DMS 273 treated with DMSO at 0.1 percent for 48 hours (cell line): ENCODE measurements at places on chromosomes 4 and X.
A peak's percentile ranks its signal among the peaks of the same experiment; 100 is the strongest.

- DNase-seq, result no peak
These were observed at the start of gene IL9R for GRCh38 chrX:155997436-155997835. TSS of gene IL9R (plus strand) at chrX:155997696. CDS start at chrX:155997760, 64 bp downstream.

DNA sequence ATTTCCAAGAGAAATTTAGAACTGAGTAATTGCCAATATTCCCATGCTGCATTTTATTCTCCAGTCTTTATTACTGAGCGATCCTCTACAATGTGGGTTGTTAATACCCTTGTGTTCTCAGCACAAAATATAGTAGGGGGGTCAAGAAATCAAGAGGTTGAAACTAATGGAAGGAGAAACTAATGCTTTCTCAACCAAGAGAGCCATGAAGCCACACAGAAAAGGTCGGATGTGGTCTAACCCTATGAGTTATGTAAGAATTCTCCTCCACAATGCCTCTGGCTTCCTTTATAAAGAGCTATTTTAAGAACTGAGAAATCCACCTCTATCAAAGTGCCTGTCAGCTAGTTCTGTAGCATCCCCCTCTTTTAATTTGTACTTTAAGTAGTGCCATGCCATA lies 268.5 kb downstream of the CHIC1 start:
- DNase-seq, result no peak

- DNase-seq, result no peak
These were observed 182.0 kb upstream of the BCOR start for GRCh38 chrX:40279762-40280161.

- no peak for DNase-seq
These were observed 55.0 kb downstream of the HTT-AS start for GRCh38 chr4:3019145-3019846.

- DNase-seq, result peak; percentile 22
These were observed 1650.6 kb upstream of the IGFBP7 start for GRCh38 chr4:58760737-58761136.

GRCh38 chr4:114911111-114911510 lies 202.3 kb downstream of the NDST4 start:
- no peak for DNase-seq

DNA sequence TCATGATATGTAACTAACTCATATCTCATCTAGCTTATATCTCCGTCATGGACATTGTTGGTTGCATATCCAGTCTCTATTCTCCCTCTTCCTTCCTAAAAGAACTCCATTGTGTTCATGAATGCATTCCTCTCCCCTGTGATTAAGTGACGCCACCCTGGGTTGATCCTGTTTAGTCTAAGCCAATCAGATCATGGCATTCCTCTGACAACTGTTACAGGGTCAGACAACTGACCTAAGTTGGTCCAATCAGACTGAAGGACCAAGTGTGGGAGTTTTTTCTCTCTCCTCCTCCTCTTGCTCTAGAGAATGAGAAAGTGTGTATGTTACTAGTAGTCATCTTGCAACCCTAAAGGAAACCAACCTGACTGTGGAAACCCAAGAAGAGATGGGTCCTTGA lies 3.6 kb downstream of the APOO start:
- no peak for DNase-seq

DNA sequence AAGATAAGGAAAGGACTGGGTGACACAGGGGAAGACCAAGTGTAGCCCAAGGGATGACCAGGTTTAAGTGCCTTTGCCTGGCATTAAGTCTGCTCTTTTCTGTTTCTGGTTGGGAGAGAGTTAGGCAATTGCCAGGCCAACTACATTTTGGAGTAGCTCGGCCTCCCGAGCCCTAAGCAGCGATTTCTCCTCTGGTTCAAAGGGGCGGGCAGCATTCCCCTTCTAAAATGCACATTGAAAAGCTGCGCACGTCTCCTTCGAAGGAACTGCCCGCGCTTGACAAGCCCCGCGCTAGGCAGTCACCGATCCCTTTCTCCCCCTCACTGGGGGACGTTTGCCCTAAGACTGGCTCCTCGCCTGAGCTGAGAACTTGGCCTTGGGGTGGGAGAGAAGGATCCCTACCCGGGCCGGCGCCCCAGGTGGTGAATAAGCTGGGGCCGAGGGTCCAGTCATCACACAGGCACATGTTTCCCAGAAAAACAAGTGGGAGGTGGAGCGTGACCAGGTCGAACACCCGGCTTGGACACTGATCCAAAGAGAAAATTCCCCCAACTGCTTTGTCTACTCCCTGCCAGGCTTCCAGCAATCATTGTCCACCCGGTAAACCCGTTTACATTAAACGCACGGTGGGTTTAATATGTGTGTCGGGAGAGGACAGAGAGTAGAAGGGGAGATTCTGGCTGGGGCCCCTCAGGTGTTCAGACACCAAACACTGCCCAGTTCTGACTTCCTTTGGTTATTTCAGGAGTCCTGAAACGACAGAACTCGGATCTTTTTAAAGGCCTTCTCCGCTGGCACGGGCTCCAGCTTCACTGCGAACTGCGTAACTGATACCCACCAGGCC lies 4.0 kb downstream of the ARX start:
- no peak for DNase-seq

DNA sequence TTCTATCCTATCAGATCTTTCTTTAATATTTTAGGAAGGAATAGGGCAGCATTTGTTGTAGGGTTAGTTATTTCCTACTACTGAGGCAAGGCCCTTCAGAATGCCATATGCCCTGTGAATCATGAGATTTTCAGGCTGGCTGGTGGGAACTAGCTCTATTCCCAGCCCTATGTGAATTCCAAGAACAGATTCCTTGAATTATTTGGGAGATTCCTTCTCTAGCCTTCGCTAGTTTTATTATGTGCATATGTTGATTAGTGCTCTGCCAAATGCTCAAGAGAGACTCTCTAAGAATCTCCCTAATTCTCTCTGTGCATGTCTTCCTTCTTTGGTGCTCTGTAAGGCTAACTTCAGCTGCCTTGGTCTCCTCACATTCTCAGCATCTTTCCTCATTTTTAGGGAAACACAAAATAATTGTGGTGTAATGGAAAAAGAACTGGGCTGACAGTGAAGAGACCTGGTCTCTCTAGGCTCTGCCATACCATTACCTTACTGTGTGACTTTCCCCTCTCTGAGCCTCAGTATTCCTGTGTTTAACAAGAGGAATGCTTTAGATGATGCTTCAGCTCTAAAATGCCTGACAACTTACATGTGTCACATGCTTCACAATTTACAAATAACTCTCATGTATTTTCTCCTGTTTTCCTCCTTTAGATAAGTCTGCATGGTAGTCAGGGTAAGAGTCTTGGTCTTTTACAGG lies 79.7 kb downstream of the VMA21 start:
- DNase-seq, result no peak

DNA sequence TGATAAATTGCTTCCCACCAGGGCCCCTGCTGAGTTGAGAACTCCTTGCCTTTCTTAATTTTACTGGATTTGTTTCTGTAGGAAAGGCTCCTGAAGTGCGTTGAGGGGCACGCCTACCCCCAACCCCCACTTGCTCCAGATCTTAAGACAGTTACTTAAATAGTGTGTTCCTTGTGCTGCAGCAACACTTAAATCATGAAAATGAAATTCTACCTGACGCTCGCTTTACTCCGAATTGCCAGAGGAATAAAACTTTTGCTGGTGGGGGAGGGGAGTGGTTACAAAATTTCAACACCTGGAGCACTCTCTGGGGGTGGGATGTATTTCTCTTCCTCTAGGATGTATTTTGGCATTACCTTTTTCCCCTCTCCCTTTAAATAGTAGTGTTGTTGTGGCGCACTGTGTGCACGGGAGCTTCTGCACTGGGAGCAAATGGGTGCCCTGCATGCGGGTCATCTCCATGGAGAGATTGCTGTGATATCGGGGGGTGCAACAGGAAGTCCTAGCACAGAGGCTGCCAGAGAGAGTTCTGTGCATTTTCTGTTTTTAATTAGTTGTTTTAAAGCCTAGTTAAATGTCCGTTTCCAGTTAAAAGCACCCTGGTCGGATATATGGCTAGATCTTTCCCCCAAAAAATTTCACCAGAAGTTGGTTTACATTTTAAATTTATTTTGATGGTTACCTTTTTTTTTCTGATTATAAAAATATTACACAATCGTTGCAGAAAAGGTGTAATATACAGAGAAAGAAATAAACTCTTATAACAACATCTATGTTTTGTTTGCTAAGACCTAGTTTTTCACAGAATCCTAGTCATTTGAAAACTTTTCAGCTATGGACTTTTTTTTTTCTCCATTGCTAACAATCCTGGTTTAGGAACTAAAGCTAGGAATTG lies 207.7 kb downstream of the SOWAHB start:
- no peak for DNase-seq

GRCh38 chr4:179867300-179867878 lies 2375.8 kb upstream of the TENM3 start:
- DNase-seq, result no peak

GRCh38 chr4:46922205-46922604 lies 13.2 kb upstream of the COX7B2 start:
- no peak for DNase-seq

GRCh38 chrX:133325422-133325821 lies 89.9 kb downstream of the GPC4 start:
- no peak for DNase-seq

GRCh38 chrX:130211415-130212186 lies 39.8 kb downstream of the RAB33A start:
- no peak for DNase-seq

- no peak for DNase-seq
These were observed 93.4 kb downstream of the SLC10A7 start for GRCh38 chr4:146428298-146428697.

DNA sequence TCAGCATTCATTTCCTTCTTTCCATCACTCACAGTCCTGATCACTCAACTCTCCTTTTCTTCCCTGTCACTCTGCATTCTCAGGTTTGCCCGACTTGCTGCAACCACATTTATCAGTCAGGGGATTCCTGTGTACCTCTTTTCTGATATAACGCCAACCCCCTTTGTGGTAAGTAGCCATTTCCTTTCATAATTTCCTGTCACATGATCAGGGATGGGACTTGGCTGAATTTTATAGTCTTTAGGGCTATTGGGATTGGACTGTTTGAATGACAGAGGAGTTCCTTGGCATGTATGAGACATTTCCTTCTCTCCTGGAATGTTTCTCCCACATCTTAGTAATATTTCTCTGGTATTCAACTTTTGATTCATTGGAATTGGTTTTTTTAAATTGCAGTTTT lies 11.0 kb downstream of the PGM2 start:
- no peak for DNase-seq

DNA sequence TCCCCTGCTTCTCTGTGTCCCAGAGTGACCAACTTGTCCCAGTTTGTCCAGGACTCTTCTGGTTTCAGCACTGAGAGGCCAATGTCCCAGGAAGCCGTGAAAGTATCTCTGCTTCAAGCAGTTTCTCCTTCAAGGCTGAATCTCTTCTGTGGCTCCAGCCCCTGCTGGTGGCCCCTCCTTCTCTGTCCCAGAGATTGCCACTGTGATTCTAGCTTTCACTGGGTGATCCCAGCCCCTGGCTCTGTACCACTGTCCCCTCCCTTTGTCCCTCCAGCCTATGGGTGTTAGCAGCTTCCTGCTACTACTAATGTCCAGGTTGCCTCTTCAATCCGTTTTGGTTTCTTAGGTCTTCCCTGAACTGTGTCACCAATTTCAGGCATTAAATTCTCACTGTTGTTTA lies 70.5 kb downstream of the SOX3 start:
- DNase-seq, result no peak

GRCh38 chr4:176566769-176567168 lies 226.0 kb downstream of the VEGFC start:
- no peak for DNase-seq

GRCh38 chr4:82403725-82404124 lies 26.5 kb downstream of the HNRNPDL start:
- no peak for DNase-seq
